ENCODE measurements at places on chromosomes 4 and X.
A peak's percentile ranks its signal among the peaks of the same experiment; 100 is the strongest.

DNA sequence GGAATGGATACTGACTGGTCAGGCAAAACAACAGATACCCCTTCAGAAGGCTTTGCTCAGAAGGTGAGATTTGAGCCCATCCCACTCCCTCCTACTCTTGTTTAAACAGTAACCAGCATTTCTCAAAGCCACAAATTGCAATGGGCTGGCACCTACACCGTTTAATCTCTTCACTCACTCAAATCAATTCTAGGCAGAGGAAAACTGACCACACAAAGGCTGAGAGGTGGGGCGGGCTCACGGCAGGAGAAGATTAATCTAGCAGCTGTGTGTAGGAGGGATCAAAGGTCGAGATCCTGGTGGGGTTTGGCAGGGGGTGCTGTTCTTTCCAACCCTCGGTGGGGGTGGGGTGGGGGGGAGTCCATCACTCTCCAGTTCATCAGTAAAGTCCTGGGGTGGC is 622.4 kb downstream of the BCOR start:
- peak; percentile 14 for DNase-seq

GRCh38 chrX:110920991-110921390 is 125.4 kb upstream of the CHRDL1 start:
- DNase-seq = no peak

DNA sequence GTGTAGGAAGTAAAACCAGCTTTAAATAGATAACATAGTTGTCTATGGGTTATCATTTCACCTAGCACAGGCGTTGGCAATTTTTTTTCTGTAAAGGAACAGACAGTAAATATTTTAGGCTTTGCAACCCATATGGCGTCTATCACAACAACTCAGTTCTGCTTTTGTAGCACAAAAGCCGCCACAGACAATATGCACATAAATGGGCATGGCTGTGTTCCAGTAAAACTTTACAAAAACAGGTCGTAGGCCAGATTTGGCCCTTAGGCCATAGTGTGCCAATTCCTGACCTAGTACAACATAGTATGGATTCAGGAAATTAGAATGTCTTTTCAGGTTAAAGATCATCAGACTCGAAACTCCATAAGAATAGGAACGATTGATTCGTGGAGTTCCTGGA is 265.3 kb upstream of the GK2 start:
- no peak for DNase-seq

DNA sequence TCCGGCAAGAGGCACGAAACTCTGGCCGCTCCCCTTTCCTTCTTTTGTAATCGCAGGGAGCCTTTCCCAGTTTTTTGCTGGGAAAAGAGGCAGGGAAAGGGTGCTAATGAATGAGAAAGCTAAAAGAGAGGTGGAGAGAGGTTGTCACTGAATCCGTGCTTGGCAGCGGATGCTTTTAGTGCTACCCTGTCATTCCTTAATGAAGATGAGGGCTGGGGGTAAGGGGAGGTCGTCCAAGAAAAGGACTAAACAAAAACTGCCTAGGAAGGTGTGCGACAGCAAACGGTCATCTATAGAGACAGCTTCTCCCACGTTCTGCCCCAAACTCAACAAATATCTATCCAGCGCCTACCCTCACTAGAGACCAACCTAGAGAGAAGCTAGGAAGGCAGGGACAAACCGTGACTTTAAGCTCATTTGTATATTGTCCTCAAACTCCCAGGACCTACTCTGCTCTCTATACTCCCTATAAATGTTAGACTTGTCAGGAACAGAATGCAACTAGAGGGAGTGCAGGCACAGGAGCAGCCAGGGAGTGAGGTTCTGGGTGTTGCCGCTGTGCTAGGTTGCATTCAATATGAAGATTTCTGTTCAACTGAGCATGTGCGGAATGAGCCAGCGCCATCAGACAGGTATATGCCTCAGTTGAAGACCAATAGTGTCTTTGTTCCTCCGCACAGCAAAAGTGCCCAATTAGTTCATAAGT is 777 bp upstream of the CASK start:
- peak; percentile 12 for DNase-seq

DNA sequence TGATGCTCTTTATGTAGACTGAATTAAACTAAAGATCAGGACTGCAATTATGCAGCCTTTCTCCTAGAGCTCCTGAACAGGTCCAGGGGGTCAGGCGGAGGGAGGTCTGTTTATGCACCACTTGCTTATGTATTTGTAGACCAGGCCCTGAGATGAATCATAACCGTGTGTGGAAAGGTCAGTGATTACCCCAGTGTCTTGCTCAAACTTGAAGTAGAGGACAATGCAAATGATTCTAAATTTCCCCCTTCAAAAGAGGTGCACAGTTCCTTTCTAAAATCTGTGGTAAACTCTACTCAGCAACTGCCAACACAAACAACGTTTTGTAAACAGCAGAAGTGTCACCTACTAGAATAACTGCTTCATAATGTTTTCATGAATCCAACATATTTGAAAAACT is 13.0 kb upstream of the TBC1D9 start:
- no peak for DNase-seq

- DNase-seq = peak; percentile 8
Measured at GRCh38 chr4:153273751-153274150, 69.5 kb downstream of the TRIM2 start.

DNA sequence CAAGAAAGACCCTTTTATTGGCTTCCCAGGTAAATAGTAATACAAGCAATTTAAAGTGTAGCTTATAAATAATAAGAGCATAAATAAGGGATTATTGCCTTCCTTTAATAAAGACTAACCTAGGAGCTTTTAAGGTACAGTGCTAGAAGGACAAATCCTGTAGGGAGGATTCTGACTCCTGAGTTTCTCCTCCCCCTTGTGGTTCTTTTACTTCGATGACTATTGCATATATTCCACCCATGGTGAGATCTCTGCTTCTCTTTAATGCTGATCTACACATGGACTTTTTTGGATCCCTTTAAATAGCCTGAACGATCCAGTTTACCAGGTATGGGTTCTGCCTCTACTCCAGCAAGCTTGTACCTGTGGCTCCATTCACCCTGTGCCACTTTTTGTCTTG is 2.5 kb downstream of the GALNT7 start:
- DNase-seq = no peak

- no peak for DNase-seq
Measured at GRCh38 chrX:16785247-16786138, 773 bp upstream of the TXLNG start.

- DNase-seq = no peak
Measured at GRCh38 chr4:119082661-119083060, 53.0 kb upstream of the MYOZ2 start.

GRCh38 chr4:36133658-36134057 is 110.7 kb downstream of the ARAP2 start:
- DNase-seq = no peak

GRCh38 chr4:41012293-41012692 is 202.0 kb downstream of the APBB2 start:
- no peak for DNase-seq

DNA sequence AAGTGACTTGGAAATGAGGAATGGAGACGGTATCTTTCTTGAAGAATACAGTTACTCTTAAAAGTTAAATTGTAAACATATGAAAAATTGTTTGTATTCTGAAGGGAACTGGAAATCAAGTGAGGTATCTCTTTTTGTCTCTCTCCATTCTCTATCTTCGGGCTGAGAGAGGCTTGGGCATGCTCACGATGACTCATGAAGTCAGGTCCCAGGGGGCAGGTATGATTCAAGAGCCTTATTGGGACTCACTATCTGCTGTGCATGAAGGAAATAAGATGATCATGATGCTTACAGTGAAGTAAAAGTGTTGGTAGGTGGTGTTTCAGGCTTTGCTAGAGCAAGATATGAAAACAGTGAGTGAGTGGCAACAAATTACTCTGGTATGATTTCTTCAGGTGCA is 200.4 kb upstream of the PITX2 start:
- no peak for DNase-seq

DNA sequence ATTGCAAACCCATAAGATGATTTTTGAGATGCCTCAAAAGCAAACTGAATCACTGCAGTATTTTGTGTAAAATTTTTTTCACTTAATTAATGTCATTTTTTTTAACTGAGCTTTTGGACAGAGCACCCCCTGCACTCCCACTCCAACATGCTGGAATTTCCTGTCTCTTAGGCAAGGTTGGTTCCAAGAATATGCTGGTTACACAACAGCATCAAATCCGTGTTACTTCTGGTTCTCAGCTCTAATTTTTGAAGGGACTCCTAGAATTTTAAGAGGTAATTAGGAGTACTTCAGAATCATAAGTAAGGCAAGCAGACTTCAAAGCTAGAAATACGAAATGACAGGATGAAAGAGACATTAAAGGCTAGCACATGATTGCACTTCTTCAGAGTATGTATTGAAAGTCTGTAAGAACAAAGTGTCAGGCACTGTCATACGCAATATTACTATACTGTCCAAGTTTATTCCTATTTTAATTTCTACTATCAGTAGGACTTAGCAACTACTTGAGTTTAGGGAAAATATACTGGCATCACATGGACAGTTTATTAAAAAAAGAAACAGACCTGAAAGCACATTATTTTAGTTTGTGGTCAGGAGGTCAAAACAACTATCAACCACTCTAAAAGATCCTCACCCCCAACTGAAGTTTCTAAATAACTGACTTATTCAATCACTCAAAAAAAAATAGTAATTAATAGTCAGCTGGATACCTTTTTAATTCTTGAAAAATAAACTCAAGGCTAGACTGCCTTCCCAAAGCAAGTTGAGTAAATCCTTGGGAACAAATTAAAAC is 1.6 kb upstream of the JCHAIN start:
- no peak for DNase-seq

DNA sequence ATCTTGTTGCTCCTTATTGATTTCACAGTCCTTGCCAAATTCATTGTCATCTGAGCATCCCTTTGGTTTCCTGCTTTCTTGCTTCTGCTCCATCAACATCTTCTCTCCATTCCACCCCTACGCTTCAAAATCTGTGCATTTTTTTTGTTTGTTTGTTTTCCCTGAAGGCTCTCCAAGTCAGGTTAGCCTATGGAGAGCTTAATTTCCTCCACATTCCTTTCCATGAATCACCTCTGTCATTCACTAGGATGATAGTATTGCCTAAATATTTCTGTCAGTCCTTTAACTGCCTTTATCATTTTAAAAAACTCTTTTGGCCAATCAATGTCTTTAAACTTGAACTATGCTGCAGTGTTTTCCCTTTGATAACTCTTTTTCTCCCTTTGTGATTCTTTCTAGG is 67.7 kb downstream of the PPARGC1A start:
- DNase-seq = no peak

DNA sequence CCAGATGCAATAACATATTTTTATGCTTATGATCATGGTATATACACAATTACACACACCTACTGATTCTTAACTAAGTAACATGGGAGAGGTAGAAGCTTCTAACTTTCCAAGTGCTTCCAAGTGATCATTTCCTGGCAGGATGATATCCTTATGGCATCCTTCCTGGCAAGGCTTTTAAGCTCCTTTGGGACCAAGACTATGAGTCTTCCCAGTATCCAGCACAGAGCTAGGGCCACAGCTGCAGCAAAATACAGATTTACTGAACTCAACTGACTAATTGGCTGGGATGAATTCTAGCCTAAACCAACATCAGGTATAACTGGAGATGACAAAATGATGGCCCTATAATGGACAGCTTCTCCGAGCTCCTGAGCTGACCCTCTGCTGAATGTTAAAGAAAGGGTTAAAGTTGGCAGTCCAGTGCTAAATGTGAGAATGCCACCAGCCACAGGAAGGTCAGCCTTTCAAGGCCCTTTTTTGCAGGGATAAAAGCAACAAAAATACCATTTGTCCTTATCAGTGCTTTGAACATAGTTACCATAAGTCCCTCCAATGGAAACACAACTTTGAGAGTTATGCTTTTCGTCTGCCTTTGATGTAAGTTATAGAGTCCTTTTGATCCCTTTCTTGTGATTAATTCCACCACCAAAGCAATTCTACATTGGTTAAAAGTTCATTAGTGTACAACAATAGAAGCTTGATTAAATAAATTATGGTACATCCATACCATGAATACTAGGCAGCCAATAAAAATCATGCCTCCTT is 73.4 kb downstream of the MGST2 start:
- no peak for DNase-seq

GRCh38 chr4:143411527-143412419 is 75.1 kb downstream of the GAB1 start:
- DNase-seq = no peak

GRCh38 chr4:77044461-77045150 is 31.2 kb downstream of the CCNI start:
- DNase-seq = no peak

GRCh38 chrX:21802839-21803238 is 36.6 kb upstream of the MBTPS2 start:
- no peak for DNase-seq

DNA sequence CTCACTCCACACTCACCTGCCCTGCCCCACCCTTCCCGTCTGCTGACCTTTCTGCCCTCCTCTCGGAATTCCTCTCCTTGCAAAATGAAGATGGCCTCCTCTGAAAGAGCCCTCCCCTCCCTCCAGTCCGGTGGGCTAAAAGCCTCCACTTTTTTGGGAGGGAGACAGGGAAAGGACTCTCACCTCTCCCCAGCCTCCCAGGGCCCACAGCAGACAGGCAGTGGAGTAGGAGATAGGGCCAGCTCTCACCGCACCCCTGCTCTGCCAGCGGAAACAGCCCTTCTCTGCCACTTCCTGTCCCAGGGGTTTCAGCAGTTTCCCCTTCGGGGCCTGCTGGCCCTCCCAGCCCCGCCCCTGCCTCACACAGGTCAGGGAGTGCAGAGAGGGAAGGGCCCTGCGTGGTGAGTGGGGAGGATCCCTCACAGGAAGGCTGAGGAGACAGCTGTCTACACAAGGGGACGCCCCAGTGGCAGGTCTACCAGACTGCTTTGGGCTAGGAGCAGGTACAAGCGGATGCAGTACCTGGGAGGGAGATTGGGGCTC is 18.2 kb downstream of the ELF4 start:
- peak; percentile 85 for DNase-seq

DNA sequence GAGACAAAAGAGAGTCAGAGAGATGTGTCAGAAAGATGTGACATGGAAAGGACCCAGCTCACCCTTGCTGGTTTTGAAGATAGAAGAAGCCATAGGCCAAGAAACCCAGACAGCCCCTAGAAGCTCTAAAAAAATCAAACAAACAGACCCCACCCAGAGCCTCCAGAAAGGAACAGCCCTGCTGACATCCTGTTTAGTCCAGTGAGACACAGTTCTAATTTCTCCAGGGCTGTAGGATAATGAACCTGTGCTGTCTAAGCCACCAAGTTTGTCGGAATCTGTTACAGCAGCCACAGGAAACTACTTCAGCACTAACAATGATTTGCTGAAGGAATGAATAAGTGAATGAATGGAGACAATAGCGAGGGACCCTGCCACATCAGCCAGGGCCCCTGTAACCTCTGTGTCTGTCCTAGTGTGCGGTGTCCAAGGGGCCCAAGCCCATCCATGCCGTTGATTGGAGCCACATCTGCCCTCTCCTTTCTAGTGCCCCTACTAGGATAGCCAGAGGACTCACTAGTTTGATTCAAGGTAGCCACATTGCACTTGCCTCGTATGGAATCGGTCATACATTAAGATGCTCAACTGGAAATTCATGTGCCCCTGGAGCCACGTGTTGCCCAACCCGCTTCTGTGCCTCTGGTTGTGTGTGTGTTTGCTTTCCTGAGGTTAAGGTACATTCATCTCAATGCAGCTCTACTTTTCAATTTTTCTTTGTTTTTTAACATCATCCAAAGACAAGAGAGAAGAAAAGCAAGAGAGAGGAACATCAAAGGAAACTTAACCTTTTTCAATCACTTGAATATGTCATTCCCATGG is 32.5 kb upstream of the SLC2A9 start:
- DNase-seq = no peak

GRCh38 chr4:188246488-188246887 is 107.2 kb downstream of the TRIML1 start:
- DNase-seq = no peak

- DNase-seq = no peak
Measured at GRCh38 chrX:39513836-39514235, 583.9 kb downstream of the BCOR start.

Data from large intestine (tissue), 12 donors.